Cardiac muscle cell (in vitro differentiated cells and primary cell): ENCODE measurements at places on chromosomes 11 and 22.

GRCh38 chr11:82889133-82890001, 10.9 kb downstream of the PRCP start:
- no peaks in the 10 kb centered on the region for H3K4me1 ChIP-seq
- H3K27me3 ChIP-seq, result no peaks in the 10 kb centered on the region
- peak; percentile 16 for DNase-seq
- no peak overlapping the region for H3K27ac ChIP-seq

DNA sequence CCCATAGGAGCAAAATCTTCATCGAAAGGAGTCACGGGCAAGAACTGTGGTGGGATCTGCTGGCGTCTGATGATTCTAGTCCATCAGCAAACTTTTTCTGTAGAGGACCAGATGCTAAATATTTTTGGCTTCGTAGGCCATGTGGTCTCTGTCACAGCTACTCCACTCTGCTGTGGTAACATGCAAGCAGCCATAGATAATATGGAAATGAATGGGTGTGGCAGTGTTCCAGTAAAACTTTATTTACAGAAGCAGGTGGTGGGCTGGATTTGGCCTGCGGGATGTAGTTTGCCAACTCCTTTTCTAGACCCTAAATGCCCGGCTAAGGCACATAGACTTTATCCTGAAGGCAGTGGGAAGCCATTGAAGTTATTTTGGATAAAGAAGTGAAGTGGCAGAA, 32.9 kb downstream of the BMAL1 start:
- no peaks in the 10 kb centered on the region for H3K36me3 ChIP-seq
- no peaks in the 10 kb centered on the region for H3K27me3 ChIP-seq
- H3K4me1 ChIP-seq, result no peaks in the 10 kb centered on the region
- DNase-seq, result no peak

DNA sequence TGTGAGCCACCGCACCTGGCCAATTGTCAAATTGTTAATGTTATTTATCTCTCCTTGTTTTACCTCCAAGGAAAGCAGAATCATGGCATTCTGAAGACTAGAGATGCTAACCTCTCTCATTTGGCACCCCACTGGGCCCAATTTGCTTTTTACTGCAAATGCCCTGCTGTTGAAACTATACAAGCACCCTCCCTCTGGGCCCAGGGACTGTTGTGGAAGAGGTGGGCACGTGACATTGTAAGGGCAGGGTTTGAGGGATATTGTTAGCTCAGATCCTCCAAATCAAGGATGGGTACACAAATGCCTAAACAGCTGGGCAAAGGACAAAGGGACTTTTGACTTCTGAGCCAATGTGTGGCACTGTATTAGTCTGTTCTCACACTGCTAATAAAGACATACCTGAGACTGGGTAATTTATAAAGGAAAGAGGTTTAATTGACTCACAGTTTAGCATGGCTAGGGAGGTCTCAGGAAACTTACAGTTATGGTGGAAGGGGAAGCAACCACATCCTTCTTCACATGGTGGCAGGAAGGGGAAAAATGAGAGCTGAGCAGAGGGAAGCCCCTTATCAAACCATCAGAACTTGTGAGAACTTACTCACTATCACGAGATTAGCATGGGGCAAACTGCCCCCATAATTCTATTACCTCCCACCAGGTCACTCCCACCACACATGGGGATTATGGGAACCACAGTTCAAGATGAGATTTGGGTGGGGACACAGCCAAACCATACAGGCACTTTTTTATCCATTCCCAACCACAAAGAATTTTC, 6.5 kb upstream of the ALDH3B2 start:
- H3K36me3 ChIP-seq, result no peaks in the 10 kb centered on the region
- H3K4me1 ChIP-seq, result peaks cover 17% of the 10 kb centered on the region
- H3K27ac ChIP-seq, result no peak overlapping the region
- no peak overlapping the region for H3K4me3 ChIP-seq

DNA sequence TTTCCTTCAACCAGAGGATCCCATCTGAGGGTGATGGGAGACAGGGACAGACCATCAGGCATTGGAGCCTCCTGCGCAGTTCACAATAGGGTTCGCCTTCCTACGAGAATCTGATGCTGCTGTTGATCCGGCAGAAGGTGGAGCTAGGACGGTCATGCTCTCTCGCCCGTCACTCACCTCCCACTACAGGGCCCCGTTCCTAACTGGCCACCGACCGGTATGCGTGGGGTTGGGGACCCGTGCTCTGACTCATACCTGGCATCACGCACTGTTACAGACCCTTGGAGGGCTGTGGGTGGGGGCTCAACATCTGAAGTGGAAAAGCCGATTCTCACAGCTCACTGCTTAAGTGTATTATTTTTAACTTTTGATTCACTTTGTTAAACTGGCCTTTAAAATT, 402.3 kb downstream of the BRD1 start:
- no peak for DNase-seq
- no peak overlapping the region for H3K27ac ChIP-seq
- no peaks in the 10 kb centered on the region for H3K27me3 ChIP-seq

GRCh38 chr11:93591247-93591898, 48.2 kb upstream of the SMCO4 start:
- H3K4me1 ChIP-seq, result no peaks in the 10 kb centered on the region
- H3K4me3 ChIP-seq, result no peak overlapping the region
- DNase-seq, result no peak
- no peaks in the 10 kb centered on the region for H3K36me3 ChIP-seq
- no peak overlapping the region for H3K27ac ChIP-seq
- H3K27me3 ChIP-seq, result no peaks in the 10 kb centered on the region

- no peak overlapping the region for H3K4me3 ChIP-seq
- H3K4me1 ChIP-seq, result peaks cover 4% of the 10 kb centered on the region
- H3K27me3 ChIP-seq, result peaks cover 55% of the 10 kb centered on the region
- no peak overlapping the region for H3K27ac ChIP-seq
- DNase-seq, result no peak
Observed at GRCh38 chr11:19703211-19703610, 9.4 kb upstream of the NAV2 start.

- no peaks in the 10 kb centered on the region for H3K27me3 ChIP-seq
- DNase-seq, result peak; percentile 54
- H3K36me3 ChIP-seq, result no peaks in the 10 kb centered on the region
- H3K4me1 ChIP-seq, result peaks cover 21% of the 10 kb centered on the region
- H3K27ac ChIP-seq, result no peak overlapping the region
Observed at GRCh38 chr22:23225724-23226496, 45.6 kb downstream of the BCR start.

GRCh38 chr22:34847072-34847471, 218.9 kb upstream of the ISX start:
- no peak overlapping the region for H3K4me3 ChIP-seq
- no peaks in the 10 kb centered on the region for H3K36me3 ChIP-seq
- H3K4me1 ChIP-seq, result peaks cover 5% of the 10 kb centered on the region
- no peak for DNase-seq

DNA sequence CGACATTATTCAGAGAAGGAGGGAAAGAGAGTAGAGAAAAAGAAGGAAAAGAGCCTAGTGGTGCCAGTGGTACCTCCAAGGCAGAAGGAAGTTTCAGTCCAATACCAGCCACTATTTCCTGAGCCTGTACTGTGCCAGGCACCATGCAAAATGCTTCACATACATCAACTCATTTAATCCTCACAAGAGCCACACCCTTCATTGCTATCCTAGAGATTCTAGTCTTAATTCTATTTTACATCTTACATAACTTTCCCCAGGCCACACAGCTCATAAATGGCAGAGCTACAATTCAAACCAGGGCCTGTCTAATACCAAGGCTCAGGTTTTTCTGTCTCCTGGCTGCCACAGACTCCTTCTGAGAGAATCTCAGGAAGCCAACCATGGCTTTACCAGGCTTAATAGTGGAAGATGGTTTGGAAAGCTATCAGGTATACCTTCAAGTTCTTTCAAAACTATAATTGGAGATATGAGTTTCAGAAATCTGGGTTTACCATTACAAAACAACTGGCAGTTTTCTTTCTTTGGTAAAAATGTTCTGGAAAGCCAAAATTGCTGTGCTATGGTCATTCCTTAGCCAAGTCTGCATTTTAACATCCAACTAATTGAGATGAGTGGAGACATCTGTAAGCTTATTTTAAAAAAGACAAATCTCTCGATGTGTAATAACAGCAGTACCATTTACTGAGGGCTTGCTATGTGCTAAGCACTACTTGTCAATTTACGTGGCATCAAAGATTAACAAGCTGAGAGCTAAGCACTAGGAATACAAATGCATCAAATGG, 225.1 kb upstream of the PITPNB start:
- H3K4me3 ChIP-seq, result no peak overlapping the region
- H3K27ac ChIP-seq, result no peak overlapping the region
- H3K27me3 ChIP-seq, result no peaks in the 10 kb centered on the region
- H3K4me1 ChIP-seq, result peaks cover 36% of the 10 kb centered on the region
- H3K36me3 ChIP-seq, result no peaks in the 10 kb centered on the region

- no peaks in the 10 kb centered on the region for H3K27me3 ChIP-seq
- no peaks in the 10 kb centered on the region for H3K4me1 ChIP-seq
- H3K27ac ChIP-seq, result no peak overlapping the region
- no peak for DNase-seq
Observed at GRCh38 chr11:32307471-32307870, 127.9 kb downstream of the WT1 start.

GRCh38 chr11:118827118-118827517, 36.2 kb upstream of the DDX6 start:
- no peaks in the 10 kb centered on the region for H3K36me3 ChIP-seq
- no peak for DNase-seq
- H3K4me1 ChIP-seq, result no peaks in the 10 kb centered on the region
- H3K4me3 ChIP-seq, result no peak overlapping the region
- no peaks in the 10 kb centered on the region for H3K27me3 ChIP-seq
